ENCODE measurements at places on chromosomes 16 and 17. TPM values are rescaled to one million over a fixed set of nuclear protein-coding genes. Genes with fewer than 3 reads are reported as not detected.

- no peak for DNase-seq
These were observed 15.5 kb upstream of the NFATC3 start for GRCh38 chr16:68069511-68070248.

DNA sequence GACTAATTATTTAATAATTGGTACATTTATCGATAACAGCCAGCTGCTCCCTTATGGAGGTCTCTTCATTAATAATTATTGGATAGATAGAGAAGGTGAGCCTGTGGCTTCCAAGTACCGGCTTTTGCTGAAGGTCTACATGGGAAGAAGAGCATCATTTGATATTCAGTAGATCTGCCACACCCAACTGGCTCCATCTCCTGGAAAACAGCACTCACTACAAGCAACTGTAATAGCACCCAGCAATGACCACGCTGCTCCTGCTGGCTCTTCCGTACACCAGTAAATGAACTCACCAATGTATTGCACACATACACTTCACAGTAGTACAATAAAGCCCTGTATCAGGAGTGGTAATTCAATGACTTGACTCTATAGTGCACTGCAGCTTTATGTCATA is 19.5 kb downstream of the MARVELD3 start:
- DNase-seq = peak; percentile 18

GRCh38 chr16:53599548-53599947 is 96.5 kb upstream of the AKTIP start:
- no peak for DNase-seq

- no peak for DNase-seq
These were observed 616.2 kb downstream of the MAF start for GRCh38 chr16:78984324-78984723.

The MYH11 gene
- total RNA-seq = 0.05 TPM

DNA sequence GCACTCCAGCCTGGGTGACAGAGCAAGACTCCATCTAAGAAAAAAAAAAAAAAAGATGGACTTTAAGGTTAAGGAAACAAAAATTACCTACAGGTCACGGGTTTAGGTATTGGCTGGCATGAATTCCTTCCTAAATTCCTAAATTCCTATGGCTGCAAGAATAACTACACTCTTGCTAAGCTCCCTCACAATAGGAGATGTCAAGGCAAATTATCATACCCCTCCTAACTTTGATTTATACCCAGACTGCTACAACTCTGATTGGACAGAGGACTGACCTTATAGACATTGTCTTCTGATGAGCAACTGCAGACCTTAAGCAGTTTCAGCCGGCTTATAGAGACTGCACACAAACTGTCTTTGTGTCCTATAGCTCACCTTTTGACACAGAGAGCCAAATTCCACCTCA is 25.1 kb upstream of the TMC7 start:
- no peak for DNase-seq

DNA sequence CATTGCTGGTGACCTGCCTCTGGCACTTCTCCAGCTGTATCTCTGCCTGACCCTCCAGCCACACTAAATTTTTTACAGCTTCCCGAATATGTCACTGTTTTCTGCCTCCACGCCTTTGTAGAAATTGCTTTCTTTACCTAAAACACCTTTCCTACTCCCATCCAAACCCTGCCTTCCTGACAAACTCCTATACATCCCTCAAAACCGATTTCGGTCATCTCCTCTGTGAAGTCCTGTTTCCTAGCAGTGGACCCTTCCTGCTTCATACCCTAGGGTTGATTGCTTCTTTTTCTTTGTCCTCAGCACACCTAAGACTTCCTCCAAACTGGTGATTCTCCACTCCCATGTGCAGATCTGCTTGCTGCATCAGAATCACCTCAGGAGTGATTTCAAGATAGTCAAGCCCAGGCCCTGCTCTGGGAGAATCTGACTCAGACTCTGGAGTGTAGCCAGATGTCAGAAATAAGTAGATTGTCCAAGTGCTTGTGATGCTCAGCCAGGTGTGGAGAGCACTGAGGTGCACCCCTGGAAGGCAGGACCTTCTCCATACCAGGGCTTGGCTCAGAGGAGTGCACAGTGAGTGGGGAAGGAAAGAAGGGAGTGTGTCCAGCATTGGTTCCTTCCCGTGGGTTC is 184.2 kb downstream of the COPRS start:
- peak; percentile 89 for DNase-seq

- peak; percentile 69 for DNase-seq
These were observed 501.2 kb downstream of the SHISA9 start for GRCh38 chr16:13402601-13403000.

The MYH8 gene
- not detected for total RNA-seq

DNA sequence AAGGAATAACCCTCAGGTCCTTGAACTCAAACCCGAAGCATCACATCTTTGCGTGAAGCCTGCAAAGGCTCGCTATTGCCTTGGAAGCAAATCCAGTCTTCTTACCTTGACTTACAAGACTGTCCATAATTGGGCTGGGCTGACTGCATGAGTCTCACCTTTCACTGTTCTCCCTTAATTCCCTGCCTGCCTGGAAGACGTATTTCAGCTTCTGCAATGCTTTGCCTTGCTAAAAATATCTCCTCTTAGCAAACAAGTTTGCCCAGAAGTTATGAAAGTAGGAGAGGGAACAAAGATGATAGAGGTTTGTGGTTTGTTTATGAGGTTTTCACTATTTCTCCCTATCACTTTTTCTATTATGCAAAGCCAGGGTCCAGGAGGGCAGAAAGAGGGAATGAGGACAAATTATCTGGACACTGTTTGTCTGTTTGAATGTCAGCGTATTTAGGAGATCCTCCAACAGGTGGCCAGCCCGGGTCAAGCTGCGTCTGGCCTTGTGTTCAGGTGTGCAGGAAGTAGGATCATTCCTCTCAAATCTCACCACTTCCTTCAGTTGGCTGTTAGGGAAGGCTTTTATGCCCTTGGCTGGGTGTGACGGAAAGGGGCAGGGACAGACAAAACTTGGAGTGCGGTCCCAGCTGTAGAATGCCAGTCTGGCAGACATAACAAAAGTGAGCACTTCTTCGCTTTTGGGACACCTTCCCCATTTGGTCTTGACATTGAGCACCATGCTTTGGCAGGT is 488.9 kb downstream of the CDH13 start:
- DNase-seq = peak; percentile 11

GRCh38 chr17:76560877-76561221 is 21.0 kb downstream of the PRCD start:
- no peak for DNase-seq

The MFAP4 gene
- total RNA-seq = 0.15 TPM

DNA sequence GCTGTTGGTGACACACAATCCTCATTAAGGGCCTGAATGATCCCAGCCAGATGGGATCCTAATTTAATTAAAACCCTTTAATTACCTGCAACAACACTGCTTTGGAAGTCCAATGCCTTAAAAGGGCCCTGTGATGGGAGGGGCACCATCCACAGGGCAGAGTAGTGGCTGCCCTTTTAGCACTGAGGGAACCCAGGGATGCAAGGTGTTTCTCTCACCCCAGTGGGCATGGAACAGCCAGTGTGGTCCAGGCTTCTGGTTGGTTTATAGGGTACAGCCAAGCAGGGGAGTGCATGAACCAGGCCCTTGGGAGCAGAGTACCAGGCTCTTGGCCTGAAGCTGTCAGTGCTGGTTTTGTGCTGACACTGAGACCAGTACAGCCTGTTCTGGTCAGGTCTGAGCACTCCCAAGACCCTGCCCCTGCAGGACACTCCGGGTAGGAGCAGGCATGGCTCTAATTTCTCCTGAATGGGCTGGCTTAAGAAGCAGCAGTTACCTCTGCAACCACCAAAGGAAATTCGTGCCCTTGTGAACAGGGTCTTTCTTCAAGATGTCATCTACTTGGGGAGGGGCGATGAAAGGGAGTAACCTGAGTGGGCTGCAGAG is 9.9 kb downstream of the NXPH3 start:
- no peak for DNase-seq

- DNase-seq = peak; percentile 61
These were observed 54.0 kb downstream of the CNGB1 start for GRCh38 chr16:57916735-57917438.

Measured in renal cortical epithelial cell (primary cell).